ENCODE measurements at places on chromosomes 5 and 9.

DNA sequence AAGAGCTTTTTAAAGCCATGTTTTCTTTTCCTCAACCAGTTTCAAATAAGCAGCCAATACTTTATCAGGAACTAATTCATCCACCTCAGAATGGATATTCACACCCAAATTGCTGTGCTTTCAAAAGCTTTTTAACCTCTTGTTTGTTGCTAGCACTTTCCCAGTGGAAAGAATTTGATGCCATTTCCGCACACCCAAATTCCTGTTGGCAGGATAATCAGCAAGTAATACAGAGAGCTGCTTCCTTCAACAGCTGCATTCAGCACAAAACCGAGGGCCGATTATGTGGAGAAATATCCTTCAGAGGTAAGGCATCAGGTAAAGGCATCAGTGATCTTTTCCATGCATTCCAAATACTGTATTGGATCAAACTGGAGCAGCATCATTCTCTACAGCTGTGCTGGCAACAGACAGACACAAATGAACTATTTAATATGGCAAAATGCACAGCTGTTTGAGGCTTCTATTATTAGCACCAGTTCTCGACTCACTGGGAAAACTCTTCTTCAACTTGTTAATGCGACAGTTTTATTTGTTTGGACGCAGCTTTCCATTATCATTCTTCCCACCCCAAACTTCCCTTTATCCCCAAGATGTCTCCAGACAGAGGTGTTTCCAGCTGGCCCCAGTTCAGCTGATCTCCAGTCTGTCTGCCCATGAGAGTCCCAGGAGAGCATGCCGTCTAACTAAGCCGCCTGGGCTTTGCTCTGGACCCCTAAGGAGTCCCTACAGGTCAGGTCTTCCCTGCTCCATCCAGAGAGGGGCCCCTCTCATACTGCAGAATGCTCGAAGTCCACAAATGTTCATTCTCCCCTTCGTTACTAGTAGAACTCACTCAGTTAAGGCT, 22.2 kb upstream of the MGAT1 start:
- DNase-seq: no peak

- no peak for DNase-seq
These were observed 746.7 kb upstream of the C9orf72 start for GRCh38 chr9:28319981-28320380.

DNA sequence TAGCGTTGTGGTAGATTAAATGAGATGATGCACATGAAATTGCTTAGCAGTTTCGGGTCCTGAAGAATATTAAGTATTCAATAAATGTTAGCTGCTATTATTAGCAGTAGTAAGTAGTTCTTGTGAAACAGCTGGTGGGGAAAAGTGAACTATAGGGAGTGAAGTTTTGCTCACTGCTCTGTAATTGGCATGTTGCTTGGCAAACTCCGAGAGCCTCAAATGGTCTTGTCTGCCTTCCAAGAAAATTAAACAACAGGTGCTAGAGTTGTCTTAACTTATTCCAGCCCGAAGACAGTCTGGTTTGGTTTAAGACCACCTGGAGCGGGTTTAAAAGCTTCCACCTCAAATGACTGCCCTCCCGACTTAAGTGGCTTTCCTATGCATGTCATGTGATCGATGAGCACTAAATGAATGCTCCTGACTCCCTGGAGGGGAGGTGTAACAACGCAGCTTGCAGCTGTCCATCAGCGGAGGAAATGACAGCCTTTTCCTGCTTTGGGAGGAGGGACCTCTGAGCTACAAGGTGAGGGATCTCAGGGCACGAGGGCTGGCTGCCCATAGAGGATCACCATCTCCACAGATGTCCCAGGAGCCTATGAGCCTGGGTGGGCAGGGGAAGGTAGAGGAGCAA, 202.9 kb upstream of the PANK3 start:
- DNase-seq: no peak

- no peak for DNase-seq
These were observed 130.4 kb downstream of the CHSY3 start for GRCh38 chr5:130034566-130035210.

DNA sequence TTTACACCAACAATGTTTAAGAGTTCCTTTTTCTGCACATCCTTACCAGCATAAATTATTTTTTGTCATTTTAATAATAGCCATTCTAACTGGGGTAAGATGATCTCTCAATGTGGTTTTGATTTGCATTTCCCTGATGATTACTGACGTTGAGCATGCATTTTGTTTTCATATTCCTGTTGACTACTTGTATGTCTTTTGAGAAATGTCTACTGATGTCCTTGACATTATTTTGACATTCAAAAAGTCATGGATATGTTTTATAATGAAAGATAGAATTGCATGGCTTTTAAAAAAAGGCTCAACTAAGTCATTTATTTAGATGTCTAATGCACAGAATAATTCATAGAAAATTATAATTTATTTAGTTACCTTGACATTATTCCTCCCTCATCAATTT, 381.6 kb upstream of the C9orf72 start:
- DNase-seq: no peak

DNA sequence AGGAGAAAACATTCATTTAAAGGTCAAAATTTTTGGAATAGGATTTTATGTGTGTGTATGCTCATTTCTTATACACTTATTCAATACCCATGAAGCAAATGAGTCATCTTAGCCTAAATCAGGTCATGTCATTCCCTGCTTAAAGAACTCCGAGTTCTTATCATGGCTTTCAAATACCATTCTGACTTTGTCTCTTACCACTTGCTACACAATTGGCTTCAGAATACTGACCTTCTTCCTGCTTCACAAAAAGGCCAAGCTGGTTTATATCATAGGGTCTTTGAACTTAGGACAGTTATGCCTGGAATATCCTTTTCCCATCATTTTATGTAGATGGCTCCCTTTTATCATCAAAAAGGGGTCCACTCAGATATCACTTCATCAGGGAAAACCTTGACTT, 652.2 kb upstream of the WWC1 start:
- DNase-seq: no peak

DNA sequence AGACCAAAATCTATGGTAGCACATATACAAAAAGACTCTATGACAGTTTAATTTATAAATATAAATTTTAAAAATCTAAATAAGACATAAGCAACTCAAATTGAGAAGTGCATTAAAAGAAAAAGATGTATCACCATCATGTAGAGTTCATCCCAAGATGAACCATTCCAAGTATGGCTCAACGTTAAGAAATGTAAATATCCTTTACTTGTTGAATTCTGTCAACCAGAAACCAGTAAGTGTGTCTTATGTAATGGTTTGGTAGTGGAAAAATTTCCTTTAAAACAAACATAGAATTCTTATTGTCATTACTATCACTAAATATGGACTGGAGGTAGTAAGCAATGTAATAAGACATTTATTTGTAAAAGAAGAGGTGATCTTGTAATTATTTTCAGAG, 87.3 kb downstream of the YIPF5 start:
- DNase-seq: no peak

DNA sequence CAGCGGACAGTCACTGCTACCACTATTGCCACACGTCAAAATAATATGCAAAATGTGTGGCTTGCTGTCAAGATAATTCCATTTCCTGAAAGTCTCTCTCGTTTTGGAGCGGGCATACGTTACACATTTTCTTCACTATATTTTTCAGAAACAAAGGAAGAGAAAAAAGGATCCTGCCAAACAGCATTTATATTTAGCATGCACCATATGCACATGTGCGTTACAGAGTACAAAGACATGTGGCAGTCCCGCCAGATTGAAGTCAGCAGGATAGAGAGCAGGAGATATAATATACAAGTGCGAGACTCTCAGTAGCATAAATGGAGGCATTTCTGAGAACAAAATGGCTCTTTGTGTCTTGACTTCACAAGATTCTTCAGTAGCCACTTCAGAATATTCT, 221.6 kb upstream of the KIF2A start:
- no peak for DNase-seq

GRCh38 chr5:43016217-43016779, 23.8 kb downstream of the ANXA2R start:
- no peak for DNase-seq

- DNase-seq: no peak
These were observed 52.1 kb upstream of the CCNG1 start for GRCh38 chr5:163385271-163385670.

GRCh38 chr5:177366528-177367322, 9.0 kb downstream of the RGS14 start:
- DNase-seq: no peak

GRCh38 chr5:42572313-42572712, 149.1 kb downstream of the GHR start:
- DNase-seq: no peak

GRCh38 chr9:35538361-35539234, 48.7 kb downstream of the RUSC2 start:
- DNase-seq: no peak

- DNase-seq: no peak
These were observed 255.9 kb downstream of the FSTL4 start for GRCh38 chr5:133356396-133356983.

- no peak for DNase-seq
These were observed 87.6 kb upstream of the PLCXD3 start for GRCh38 chr5:41598011-41598410.

DNA sequence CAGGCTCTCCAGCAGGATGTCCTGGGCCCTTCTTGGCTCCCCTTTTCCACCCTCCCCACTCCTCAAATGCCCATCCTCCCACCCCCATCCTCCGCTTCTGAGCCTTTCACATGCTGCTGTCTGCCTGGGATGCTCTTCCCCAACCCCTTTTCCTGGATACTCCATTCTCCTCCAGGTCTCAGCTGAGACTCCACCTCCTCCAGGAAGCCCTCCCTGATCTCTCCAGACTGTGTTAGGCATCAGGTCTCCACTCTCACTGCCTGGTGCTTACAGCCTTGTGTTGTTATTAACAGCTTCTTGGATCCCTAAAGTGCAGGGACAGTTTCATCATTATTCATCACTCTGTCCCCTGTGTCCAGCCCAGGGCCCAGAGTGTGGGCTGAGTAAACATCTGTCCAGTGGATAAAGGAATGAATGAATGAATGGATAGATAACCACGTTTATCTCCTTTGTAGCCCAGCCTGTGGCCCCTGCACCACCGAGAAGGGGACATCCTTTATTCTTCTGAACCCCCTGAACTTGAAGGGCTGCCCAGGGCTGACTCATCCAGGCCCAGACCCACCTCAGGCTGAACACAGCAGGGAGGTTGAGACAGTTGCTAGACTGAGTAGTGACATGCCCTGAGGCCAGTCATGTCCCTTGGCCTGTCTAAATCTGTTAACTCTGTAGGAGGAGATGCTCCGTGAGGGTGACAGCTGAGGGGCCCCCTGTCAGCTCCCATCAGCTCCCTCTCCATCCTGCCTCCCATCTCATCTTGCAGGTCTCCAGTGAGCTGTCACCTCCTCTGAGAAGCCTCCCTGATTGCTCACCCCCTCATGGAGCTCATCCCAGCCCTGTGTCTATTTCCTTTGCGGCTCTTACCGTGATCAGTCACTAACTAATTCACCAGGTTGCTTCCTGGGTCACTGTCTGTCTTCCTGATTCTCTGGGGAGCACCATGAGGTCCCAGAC, 14.6 kb upstream of the LAMC3 start:
- no peak for DNase-seq

DNA sequence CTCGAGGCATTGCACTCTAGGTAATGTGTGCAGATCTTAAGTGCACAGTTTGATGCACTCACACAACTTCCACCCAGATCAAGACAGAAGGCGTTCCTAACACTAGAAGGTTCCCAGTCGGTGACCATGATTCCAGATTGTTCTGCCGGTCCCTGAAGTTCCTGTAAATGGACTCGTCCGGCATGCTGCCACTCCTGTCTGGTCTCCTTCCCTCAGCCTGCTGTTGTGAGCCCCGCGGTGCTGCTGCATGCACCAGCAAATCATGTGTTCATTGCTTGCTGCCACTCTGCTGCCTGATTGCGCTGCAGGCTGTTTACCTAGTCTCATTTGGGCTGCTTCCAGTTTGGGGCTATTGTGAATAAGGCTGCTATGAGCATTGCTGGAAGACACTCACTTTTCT, 11.5 kb downstream of the STKLD1 start:
- DNase-seq: no peak

GRCh38 chr5:3077684-3078083, 326.2 kb upstream of the IRX2 start:
- DNase-seq: no peak

DNA sequence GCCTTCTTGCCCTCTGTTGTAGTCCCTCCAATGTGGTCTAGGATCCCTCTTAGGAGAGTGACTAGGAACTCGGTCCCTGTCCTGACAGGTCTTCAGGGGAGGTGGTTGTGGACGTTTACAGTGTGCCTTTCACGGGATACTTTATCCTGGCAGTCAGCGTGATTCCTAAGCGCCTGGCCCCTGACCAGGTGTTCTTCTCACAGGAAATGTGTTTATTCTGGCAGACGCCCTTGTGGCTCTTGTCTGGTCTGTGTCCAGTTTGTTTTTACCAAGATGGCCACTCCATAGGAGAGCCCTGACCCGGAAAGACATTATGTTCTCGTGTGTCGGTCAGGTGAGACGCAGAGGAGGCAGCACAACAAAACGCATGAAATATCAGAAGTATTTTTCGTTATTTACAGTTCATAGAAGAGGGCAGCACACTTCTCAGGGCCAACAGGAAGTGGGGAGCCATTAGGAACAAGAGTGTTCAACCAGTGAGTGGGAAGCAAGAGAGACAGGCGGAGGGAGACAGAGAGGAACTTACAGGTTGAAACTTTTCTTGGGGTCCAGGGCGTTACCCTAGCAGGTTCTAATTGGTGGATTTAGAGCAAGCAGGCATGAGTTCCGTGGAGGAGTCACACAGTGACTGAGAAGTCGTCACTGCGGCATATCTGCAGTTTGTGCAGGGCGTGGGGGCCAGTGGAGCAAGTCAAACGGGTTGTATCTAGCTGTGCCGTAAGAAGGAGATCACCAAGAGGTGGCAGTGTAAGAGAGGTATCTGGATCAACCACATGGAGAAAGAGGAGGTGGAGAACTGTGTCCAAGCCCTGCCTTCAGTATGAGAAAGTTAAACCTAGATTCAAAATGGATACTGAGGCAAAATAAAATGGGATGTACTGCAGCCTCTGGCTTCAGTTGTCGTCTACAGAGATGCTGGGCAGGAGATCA, 412.9 kb downstream of the ZSWIM6 start:
- no peak for DNase-seq

GRCh38 chr9:130782886-130783530, 52.0 kb upstream of the ABL1 start:
- DNase-seq: no peak

DNA sequence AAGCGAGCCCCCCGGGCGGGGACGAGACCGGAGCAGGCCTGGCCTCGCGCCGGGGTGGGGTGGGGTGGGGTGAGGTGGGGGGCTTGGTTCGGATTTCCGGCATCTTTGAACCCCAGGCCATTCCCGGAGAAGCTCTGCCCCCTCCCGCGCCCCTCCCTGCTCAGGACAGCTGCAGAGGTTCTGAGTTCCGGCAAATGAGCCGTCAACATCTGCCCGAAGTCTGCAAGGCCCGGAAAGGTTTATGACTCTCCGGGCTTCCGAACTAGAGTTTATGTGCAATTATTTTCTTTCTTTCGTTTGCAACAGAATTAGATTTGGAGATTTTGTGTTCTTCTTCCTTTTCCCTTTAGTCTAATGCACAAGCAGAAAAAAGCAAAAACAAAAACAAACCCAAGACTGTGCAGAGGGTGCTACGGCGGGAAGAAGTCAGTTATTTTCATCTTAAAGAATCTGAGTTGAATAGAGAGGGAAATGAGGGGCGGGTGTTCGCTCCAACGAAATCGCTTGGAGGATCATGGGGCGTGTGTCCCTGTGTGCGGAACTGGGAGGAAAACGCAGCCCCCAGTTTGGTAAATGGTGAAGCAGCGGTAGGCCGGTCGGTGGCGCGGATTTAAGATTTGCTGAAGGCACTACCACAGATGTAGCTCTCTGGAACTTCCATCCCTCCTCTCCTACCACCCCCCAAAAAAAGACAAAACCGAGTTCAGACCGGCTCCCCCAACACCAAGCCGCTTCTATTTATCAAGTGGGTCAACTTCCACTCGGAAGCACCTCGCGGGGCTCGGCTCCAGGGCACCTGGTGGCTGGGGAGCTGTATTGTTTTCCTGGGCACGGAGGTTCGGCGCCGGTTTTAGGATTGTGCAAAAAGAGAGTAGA, 4.8 kb downstream of the LHX2 start:
- DNase-seq: no peak

Data from activated naive CD4-positive, alpha-beta T cell treated with anti-CD3 and anti-CD28 coated beads, Interleukin-2, amount 50 U/mL, for 16 hours (primary cell).